ENCODE measurements at places on chromosomes 2 and 18.

- no peak overlapping the region for H3K4me3 ChIP-seq
- peak overlapping the region; percentile 86 for H3K27ac ChIP-seq
- H3K4me1 ChIP-seq: peaks cover 32% of the 10 kb centered on the region
- H3K36me3 ChIP-seq: no peaks in the 10 kb centered on the region
- no peaks in the 10 kb centered on the region for H3K27me3 ChIP-seq
These were observed 17.8 kb upstream of the INO80C start for GRCh38 chr18:35515460-35516130.

- H3K36me3 ChIP-seq: no peaks in the 10 kb centered on the region
- DNase-seq: no peak
- H3K27ac ChIP-seq: no peak overlapping the region
- H3K4me3 ChIP-seq: no peak overlapping the region
- H3K27me3 ChIP-seq: peaks cover 19% of the 10 kb centered on the region
These were observed 17.9 kb upstream of the IL18R1 start for GRCh38 chr2:102337481-102338386.

- H3K27me3 ChIP-seq: no peaks in the 10 kb centered on the region
- H3K27ac ChIP-seq: no peak overlapping the region
- H3K4me1 ChIP-seq: peaks cover 47% of the 10 kb centered on the region
These were observed 43.2 kb downstream of the LPIN2 start for GRCh38 chr18:2969695-2970094.

GRCh38 chr2:68196120-68196716 lies 38.5 kb downstream of the PNO1 start:
- no peak for DNase-seq
- H3K36me3 ChIP-seq: peaks cover 5% of the 10 kb centered on the region
- H3K4me3 ChIP-seq: no peak overlapping the region
- H3K27ac ChIP-seq: peak overlapping the region; percentile 59
- peaks cover 46% of the 10 kb centered on the region for H3K4me1 ChIP-seq
- no peaks in the 10 kb centered on the region for H3K27me3 ChIP-seq

GRCh38 chr2:222315443-222316121 lies 16.8 kb upstream of the PAX3 start:
- no peak overlapping the region for H3K4me3 ChIP-seq
- H3K4me1 ChIP-seq: peaks cover 10% of the 10 kb centered on the region
- H3K27ac ChIP-seq: no peak overlapping the region

DNA sequence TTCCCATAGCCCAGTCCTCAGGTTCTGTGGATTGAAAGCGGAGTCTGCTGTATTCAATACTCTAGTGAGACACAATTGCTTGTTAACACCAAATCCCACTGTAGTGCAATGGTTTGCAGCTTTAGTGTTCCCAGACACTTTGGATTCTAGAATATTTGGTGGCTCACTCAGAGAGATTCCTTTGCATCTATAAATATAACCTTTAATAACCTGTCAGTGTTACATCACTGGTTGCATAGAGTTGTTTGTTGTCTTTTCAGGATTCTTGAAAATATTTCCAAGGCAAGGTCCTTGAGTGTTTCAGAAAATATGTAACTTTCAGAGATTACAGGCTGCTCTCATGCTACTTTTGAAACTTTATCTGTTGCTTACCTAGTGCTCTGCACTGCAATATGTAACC lies 157.5 kb downstream of the ZEB2 start:
- no peak for DNase-seq
- peaks cover 13% of the 10 kb centered on the region for H3K4me1 ChIP-seq
- H3K4me3 ChIP-seq: no peak overlapping the region
- H3K27ac ChIP-seq: no peak overlapping the region
- no peaks in the 10 kb centered on the region for H3K27me3 ChIP-seq
- H3K36me3 ChIP-seq: no peaks in the 10 kb centered on the region

DNA sequence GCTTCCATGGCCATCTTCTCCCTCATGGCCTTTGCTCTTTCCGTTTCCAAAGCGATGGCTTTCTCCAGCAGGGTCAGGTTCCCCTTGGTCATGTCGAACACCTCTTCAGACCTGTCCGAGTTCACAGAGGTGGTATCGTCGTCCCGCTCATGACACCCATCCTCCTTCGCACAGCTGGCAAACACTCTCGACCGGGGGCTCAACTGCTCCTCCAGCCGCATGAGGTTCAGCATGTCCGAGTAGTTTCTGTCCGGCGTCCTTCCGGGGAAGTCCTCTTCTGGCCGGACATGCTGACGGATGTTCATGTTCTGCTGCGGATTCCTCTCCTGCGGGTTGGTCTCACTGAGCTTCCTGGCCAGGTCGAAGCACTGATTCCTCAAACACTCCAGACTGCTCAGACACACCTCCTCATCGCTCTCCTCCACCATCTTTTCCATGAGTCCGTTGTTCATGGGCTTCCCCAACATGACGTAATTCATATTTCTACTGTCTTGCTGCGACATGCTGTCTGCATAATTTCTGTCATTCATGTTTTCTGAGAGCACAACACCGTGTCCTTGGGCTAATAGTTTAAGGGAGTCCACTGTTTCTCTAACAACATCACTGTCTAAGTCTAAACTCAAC lies 178.2 kb upstream of the PXDN start:
- peaks cover 22% of the 10 kb centered on the region for H3K27me3 ChIP-seq
- no peak overlapping the region for H3K4me3 ChIP-seq
- H3K4me1 ChIP-seq: peaks cover 22% of the 10 kb centered on the region
- peak overlapping the region; percentile 57 for H3K27ac ChIP-seq

- no peaks in the 10 kb centered on the region for H3K4me1 ChIP-seq
- DNase-seq: no peak
- H3K27me3 ChIP-seq: no peaks in the 10 kb centered on the region
- no peak overlapping the region for H3K4me3 ChIP-seq
- H3K27ac ChIP-seq: no peak overlapping the region
- H3K36me3 ChIP-seq: peaks cover 12% of the 10 kb centered on the region
These were observed 51.8 kb downstream of the NTSR2 start for GRCh38 chr2:11617984-11618707.

GRCh38 chr2:181389524-181389923 lies 67.7 kb upstream of the ITGA4 start:
- DNase-seq: no peak
- H3K36me3 ChIP-seq: no peaks in the 10 kb centered on the region
- no peak overlapping the region for H3K27ac ChIP-seq
- no peaks in the 10 kb centered on the region for H3K4me1 ChIP-seq

DNA sequence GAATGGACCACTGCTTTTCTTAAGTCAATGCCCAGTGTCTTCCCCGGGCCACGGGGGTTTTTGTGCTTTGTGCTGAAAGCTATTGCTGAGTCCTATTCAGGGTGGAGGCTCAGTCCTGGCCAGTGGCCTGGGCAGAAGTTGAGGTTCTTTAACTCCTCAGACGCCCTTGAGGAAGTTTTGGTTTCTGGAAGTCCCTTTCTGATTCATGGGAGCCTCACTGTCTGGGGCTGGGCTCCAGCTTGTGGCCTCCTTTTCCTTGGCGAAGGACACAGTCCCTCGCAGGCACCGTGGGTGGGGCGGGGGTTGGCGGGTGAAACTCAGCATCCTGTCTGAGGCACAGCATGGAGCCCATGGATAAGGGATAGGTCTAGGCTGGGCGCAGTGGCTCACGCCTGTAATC lies 465.2 kb upstream of the HS6ST1 start:
- H3K36me3 ChIP-seq: no peaks in the 10 kb centered on the region
- H3K4me3 ChIP-seq: no peak overlapping the region
- no peaks in the 10 kb centered on the region for H3K27me3 ChIP-seq
- peaks cover 28% of the 10 kb centered on the region for H3K4me1 ChIP-seq
- no peak for DNase-seq
- no peak overlapping the region for H3K27ac ChIP-seq

DNA sequence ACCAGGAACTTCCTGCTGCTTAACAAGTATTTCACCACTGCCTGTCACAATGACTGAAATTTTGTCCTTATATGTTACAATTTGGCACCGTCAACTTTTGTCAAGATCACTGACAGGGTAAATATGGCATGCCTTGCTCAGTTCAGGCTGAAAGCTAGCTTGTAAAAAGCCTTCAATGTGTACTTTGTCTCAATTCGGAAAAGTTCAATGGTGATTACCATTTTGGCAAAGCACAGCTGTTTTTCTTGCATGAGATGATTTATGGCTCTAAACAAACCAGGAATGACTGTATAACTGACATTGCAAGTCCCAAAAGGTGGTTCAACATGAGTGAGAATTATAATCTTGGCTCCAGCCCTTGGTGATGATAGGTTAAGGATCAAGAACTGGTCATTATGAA lies 1255.2 kb downstream of the CNTNAP5 start:
- DNase-seq: no peak
- H3K4me3 ChIP-seq: no peak overlapping the region
- no peak overlapping the region for H3K27ac ChIP-seq
- peaks cover 4% of the 10 kb centered on the region for H3K27me3 ChIP-seq

All from mesothelial cell of epicardium (in vitro differentiated cells).